ENCODE measurements at places on chromosomes 5 and 9. TPM values are rescaled to one million over a fixed set of nuclear protein-coding genes. Genes with fewer than 3 reads are reported as not detected.

The TAF11L8 gene
- total RNA-seq: not detected

The COL27A1 gene
- total RNA-seq: 9.9 TPM

The MINAR2 gene
- total RNA-seq: not detected

The CD14 gene
- 4.3 TPM for total RNA-seq

The SELENOP gene
- 0.18 TPM for total RNA-seq

The HACD4 gene
- 0.96 TPM for total RNA-seq

The SPAAR gene
- total RNA-seq: not detected

The GFRA3 gene
- total RNA-seq: not detected

The FASTKD3 gene
- total RNA-seq: 15.2 TPM

The C9orf50 gene
- total RNA-seq: not detected

The SCGB3A2 gene
- not detected for total RNA-seq

The FCN2 gene
- not detected for total RNA-seq

The TLX3 gene
- total RNA-seq: not detected

The BTNL8 gene
- not detected for total RNA-seq

The ACSL6 gene
- 0.22 TPM for total RNA-seq

The QRFP gene
- not detected for total RNA-seq

The SLC9A3 gene
- 2.2 TPM for total RNA-seq

The SLC34A1 gene
- total RNA-seq: not detected

The NR5A1 gene
- 0.09 TPM for total RNA-seq

The WWC1 gene
- total RNA-seq: 86.6 TPM

The RAB3C gene
- not detected for total RNA-seq

The ZNF782 gene
- 2.5 TPM for total RNA-seq

The C1QTNF2 gene
- 0.10 TPM for total RNA-seq

The GLRA1 gene
- not detected for total RNA-seq

The PCDHAC1 gene
- total RNA-seq: 1.8 TPM

The RASGRF2 gene
- total RNA-seq: 1.2 TPM
